ENCODE measurements at places on chromosomes 1 and 21.

DNA sequence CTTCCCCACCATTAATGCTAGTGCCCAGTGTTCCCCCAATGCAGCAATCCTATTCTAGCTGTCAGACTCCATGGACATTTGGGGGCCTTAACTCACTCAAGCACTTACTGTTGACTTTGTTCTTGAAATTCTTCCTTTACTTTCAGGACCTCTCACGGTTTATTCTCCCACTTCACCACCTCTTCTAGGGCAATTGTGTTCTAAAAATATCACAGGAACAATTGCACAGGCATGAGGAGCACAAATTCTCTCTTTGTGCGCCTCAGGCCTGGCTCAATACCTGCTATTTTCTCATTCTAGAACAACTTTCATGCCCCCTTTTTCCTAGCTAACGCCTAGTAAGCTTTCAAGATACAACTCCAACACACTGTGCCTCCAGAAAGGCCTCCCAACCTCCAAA, 7.3 kb downstream of the MAB21L3 start:
- DNase-seq = no peak

- no peak for DNase-seq
Measured at GRCh38 chr1:2405588-2406295, 6.6 kb downstream of the PEX10 start.

GRCh38 chr1:206503591-206504362, 3.6 kb upstream of the RASSF5 start:
- peak; percentile 92 for DNase-seq

GRCh38 chr1:218346391-218347204, 1.5 kb downstream of the TGFB2 start:
- peak; percentile 27 for DNase-seq

- DNase-seq = no peak
Measured at GRCh38 chr1:149844650-149845255, 54.6 kb upstream of the BOLA1 start.

DNA sequence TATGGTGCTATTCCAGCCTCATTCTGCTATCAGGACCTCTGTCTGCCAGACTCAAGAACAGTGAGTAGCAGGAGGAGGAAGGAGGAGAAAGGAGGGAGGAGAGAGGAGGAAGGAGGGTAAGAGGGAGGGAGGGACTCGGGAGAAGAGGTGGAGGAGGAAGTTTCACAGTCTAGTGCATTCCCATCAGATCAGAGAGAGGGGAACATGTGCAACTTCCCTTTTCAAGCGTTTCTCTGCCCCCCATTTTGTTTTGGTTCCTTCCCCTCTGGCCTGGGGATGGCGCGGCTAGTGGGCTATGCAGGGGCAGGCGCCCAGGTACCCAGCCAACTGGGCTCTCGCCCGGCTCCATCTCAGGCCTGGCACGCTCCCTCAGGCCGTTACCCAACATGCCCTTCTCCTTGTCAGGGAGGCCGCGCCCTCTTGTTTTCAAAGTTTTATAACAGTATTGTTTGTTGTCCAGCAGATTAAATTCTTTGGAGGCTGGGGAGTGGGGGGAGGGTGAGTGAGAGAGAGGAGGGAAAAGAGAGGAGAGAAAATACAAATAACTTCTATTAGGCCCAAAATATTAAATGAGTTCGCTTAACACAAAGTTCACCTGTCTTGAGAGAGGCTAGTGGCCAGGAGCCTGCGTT, 56.0 kb downstream of the CD46 start:
- DNase-seq = peak; percentile 32

GRCh38 chr1:156638189-156638985, 3.5 kb upstream of the BCAN start:
- DNase-seq = no peak

Data from epithelial cell of esophagus (primary cell).